D721Med (cell line): ENCODE measurements at places on chromosomes 12 and 14.

DNA sequence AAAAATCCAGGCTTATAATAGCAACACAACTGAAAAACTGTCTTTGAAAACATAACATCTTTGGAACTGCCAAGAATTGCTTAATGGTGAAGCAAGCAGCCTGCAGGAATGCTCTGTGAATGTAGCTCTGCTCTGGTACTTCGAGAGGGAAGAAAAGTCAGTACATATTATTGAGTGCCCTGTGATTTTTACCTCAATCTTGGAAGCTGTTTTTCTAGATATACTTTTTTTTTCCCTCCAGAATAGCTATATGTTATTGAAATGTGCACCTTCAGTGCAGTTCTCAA, 508.1 kb downstream of the PCNX1 start:
- DNase-seq, result no peak

GRCh38 chr14:75044752-75045151, 6.5 kb downstream of the MLH3 start:
- no peak for DNase-seq

- DNase-seq, result no peak
These were observed 53.9 kb downstream of the ANAPC7 start for GRCh38 chr12:110349514-110350151.

DNA sequence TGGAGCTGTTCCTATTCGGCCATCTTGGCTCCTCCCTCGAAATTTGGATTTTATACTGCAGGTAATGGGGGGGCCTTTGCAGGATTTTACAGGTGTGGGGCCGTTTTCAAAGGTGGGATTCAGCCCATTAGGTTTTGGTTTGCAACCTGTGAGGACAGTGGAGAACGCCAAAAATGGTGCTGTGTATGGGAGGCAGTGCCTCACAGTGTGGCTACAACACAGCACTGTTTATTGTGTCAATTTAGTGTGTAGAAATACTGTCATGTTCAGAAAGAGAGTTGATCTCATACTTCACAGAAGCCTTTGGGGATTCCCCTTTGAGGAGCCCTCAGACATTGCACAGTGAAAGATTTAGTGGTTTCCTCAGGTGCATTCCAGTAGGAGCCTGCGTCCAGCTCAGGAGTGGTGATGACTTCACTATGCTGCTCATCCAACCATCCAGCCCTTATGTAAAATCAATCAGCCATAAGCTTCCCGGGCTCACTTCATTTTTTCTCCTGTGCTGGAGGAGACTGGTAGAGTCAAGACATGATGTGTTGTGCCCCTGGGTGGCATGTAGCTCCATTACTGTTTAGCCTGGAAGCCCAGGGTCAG, 92.7 kb upstream of the PRMT8 start:
- no peak for DNase-seq

- no peak for DNase-seq
These were observed 931.4 kb downstream of the DIO2 start for GRCh38 chr14:79279645-79280597.

DNA sequence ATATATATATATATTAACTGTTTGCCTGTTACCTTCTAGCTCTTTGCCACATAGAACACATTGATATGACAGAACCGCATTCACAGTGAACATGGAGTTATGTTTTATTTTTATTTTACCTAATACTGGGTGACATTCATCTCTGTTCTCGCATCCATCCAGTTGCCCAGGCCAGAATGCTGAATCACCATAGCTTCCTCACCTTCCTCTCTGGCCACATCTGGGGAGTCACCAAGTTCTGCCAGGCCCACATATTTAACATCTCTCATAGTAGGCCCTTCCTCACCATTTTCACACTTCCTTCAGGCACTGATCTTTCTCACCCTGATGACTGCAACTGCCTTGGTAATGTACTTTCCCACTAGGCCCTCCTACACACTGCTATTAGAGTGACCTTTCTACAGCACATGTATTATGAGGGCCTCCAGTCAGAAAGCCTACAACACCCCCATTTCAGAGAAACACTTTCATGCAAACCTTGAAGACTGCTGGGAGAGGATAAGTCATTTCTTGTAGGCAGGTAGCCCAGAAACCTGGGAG, 106.8 kb downstream of the LGR5 start:
- DNase-seq, result no peak

GRCh38 chr12:78870539-78870938, 6.0 kb downstream of the SYT1 start:
- DNase-seq, result no peak

- DNase-seq, result no peak
These were observed 475.9 kb downstream of the SLC16A7 start for GRCh38 chr12:60071759-60072191.

DNA sequence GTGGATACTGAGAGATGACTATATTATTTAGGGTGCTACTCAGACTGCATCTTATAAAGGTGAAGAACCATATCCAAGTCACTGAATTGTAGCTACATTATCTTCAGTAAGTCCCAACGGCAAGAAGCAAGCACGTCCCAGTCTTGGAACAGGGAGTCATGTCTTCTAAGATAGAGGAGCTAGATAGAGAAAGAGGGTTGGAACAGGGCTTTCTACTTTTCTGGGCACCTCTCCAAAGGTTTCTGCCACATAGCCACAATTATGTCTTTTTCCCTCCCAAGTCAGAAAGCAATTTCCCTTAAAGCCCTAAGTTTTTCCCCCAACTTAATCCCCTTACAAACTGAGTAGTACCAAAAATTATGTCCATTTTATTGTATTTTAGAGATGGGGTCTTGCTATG, 22.4 kb downstream of the MAPK1IP1L start:
- no peak for DNase-seq

GRCh38 chr14:74582910-74583581, 29.0 kb downstream of the LTBP2 start:
- no peak for DNase-seq

DNA sequence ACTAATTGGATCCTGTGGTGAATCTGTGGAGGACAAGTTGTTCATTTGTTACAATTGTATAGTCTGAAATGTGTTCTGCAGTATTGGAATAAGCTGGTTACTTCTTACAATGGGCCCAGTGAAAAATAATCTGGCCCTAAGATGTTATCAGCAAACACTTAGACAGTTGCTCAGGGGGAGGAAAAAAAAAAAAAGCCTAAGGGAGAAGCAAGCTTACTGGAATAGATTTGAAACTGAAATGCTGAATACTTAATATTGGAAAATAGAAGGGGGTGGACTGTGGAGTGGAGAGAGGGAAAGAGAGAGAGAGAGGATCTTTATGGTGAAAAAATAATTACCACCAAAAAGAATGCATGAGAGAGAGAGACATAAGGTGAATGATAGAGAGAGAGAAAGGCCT, 4.0 kb downstream of the FOXG1 start:
- no peak for DNase-seq

DNA sequence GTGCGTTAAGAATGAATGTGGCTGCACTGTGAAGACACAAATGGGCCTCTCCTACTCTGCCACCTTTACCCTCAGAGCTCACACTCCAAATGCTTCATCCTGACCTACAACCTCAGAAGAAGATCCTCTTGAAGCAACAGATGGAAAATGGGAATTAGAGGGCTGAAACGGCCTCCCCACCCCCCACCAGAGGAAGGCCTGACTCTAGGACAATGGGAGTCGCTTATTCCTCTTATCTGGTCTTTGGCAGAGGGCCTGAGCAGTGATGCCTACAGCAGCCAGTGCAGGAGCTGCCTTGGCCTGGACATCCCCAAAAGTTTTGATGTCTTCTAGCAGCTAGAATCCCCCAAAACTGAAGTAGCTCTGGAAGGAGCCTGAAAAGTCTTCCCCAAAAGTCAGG, 29.2 kb downstream of the BTBD7 start:
- no peak for DNase-seq

DNA sequence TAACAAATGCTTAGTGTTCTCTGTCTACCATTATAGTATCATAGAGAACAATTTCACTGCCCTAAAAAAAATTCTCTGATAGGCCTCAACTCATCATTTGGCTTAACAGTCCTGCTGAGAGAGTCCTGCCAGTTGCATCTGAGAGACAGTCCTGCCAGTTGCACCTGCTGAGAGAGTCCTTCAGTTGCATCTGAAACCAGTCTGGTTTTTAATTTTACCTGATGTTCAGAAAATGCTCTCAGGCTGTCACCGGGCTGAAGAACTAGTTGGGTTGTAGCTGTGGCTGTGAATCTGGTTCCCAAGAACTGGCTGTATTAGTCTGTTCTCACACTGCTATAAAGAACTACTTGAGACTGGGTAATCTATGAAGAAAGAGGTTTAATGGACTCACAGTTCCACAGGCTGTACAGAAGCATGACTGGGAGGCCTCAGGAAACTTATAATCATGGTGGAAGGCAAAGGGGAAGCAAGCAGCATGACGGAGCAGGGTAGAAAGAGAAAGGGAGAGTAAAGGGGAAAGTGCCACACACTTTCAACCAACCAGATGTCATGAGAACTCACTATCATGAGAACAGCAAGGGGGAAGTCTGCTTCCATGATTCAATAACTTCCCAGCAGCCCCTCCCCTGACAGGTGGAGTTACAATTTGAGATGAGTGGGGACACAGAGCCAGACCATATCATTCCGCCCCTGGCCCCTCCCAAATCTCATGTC, 51.6 kb downstream of the PRKCH start:
- no peak for DNase-seq

GRCh38 chr14:101202627-101203404, 299.3 kb upstream of the RTL1 start:
- no peak for DNase-seq

GRCh38 chr14:50612806-50613205, 52.9 kb downstream of the ATL1 start:
- DNase-seq, result no peak

DNA sequence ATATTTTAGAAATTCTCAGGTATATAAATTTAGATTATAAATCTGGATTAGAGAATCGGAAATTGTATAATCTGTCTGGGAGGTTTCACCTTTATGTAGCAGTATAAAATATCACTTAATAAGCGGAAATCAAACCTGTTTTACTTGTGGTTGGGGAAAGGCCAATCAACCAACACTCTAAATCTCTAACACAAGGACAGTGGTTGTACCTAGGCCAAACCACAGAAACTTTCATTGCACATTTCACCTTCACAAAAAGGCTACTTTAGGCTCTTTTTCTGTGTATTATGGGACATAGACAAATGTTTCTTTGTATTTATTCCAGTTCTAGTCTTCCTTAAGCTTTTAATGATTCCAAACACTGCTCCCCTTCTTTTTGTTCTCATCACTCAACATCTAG, 19.8 kb downstream of the ERH start:
- DNase-seq, result no peak

DNA sequence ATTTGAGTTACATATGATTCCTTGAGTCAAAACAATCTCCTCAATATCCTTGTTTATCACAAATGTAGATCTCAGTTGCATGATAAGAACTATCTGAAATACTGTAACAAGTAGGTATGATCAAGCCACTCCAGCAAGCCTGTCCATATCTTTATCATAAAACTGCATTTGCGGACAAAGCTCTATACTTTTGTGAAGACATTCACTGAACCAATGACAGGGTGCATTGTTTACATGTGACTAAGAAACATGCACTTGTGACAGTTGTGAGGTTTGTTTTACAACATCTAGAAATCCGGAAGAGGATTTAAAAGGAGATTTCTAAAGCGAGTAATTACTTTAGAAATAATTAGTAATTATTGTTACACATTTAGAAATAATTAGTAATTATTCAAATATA, 111.7 kb downstream of the PPP2R5E start:
- no peak for DNase-seq

DNA sequence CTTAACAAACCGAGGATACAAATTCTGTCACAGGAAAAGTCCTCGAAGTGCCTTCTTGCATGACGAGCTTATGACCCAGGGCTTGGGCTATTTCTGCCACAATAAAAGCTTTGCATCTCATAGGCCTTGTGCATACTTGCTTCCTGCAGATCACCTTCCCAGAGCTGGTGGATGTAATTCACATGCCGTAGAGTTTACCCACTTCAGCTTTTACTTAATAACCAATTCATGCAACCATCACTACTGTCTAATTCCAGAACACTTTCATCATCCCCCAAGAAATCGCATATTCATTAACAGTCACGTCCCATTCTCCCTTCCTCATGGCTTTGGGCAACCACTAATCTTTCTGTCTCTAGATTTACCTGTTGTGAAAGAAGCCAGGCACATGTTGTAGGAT, 9.0 kb upstream of the BDKRB1 start:
- no peak for DNase-seq

DNA sequence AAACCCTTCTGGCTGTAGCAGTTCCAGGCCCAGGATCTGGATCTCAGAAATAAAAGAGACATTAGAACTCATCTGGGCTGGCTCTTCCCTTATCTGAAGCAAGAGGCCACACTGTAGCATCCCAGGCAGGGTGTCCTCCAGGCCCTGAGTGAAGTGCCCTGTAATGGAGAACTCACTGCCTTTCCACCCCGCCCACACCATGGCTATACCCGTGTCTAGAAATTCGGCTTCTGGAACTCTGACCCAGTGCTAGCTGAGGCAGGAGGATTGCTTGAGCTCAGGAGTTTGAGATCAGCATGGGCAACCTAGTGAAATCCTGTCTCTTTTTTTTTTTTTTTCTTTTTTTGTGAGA, 23.5 kb upstream of the PLEKHG3 start:
- no peak for DNase-seq
